ENCODE measurements at places on chromosomes 11 and 22.
A peak's percentile ranks its signal among the peaks of the same experiment; 100 is the strongest.

DNA sequence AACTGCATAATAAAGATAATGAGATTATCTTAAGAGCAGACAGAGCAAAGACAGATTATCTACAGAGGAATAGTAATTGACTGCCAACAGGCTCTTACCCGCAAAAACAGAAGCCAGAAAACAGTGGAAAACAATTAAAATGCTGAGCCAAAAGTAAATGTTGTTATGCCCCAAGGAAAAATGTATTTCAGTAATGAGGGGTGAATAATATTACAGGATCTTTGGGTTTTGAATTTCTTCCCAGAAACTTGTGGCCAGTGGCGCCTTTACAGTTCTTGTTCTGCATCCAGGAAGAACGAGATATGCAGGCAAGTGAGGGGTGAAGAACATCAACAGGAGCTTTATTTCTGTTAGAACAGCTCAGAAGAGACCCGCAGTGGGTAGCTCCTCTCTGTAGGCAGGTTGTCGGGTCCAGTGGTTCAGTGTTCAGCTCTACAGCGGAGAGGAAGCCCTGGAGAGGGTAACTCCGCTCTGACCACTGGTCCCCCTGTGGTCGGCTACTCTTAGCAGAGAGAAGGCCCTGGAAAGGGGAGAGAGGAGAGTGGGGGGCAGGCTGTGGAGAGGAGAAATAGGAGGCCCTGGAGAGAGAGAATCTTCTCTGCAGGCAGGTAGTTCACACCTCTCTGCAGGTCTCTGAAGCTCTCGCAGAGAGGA, 51.8 kb upstream of the SC5D start:
- no peak for DNase-seq

DNA sequence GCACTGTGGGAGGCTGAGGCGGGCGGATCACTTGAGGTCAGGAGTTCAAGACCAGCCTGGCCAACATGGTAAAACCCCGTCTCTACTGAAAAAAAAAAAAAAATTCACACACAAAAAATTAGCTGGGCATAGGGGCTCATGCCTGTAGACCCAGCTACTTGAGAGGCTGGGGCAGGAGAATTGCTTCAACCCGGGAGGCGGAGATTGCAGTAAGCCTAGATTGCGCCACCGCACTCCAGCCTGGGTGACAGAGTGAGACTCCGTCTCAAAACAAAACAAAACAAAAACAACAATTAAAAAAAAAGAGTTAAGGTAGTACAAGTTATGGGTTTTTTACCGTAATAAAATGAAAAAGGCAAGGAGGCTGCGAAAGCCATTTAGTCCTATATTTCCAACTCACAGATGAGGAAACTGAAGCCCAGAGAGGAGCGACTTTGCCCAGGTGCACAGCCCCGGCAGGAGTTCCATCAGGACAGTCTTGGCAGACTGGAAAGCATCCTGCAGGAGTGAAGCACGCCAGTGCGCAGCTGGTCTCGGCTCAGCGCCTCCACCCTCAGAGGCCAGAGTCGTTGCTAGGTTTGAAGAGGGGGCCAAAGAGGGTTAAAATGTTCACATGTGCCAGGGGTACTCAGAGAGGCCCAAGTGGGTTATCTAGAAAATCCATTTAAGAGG, 3.8 kb upstream of the FADS3 start:
- DNase-seq: no peak

DNA sequence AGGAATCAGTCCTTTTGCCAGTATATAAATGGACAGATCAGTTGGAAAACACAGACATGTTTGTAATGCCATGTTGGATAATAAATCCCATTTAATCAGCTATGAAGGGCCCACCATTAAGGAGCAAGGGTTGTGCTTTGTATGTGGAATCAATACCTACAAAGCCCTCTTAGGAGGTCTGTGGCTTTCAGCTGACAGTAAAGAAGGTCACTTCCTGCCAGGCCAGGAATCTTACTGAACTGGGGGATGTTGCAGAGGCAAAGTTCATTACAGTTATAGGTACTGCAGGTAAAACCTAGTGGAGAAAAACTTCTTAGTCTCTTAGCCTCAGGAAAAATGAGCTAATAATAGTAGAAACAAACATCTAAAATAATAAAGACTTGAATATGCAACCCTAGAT, 129.5 kb downstream of the FAM76B start:
- DNase-seq: no peak

DNA sequence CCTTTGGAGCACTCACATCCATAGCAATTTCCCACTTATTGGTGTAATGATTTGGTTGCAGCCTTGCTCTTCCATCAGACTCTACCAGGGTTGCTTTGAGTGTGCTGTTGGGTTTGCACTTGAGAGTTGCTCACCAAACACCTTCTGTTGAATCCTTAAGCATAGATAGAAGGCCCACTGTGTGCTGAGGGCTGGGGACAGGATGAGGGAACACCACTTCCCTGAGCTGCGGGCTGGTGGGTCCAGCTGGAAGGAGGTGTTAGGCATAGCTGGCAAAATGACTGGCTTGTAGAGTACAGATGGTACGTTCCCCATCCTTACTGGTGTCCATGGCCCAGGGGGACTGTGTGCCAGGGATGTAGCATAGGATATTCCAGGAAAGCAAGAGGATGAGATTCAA, 3.9 kb downstream of the PRDM11 start:
- DNase-seq: no peak

- no peak for DNase-seq
These were observed 530 bp downstream of the BBS1 start for GRCh38 chr11:66510990-66511339.

DNA sequence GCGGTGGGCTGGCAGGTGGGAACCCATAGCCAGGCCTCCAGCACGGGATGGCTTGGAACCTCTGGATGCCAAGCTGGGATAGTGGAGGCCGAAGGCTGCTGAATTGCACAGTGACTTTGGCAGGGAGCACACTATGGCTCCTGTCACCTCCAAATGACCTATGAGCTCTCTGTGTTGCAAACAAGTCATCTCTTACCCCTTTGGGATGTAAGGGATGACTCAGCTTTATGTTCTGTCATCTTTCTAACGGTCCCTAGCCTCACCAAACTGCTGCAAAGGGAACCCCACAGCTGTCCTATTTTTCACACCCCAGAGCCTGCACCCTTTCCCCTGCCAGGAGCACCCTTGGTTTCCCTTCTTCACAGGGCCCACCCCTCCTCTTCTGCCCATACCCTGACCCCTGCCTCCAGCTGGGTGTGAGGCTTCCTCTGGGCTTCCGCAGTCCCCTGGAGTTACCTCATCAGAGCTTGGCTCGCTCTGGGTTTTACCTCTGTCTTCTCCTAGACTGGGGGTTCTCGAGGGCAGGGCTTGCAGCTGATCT, 2.7 kb upstream of the SCUBE1 start:
- no peak for DNase-seq

DNA sequence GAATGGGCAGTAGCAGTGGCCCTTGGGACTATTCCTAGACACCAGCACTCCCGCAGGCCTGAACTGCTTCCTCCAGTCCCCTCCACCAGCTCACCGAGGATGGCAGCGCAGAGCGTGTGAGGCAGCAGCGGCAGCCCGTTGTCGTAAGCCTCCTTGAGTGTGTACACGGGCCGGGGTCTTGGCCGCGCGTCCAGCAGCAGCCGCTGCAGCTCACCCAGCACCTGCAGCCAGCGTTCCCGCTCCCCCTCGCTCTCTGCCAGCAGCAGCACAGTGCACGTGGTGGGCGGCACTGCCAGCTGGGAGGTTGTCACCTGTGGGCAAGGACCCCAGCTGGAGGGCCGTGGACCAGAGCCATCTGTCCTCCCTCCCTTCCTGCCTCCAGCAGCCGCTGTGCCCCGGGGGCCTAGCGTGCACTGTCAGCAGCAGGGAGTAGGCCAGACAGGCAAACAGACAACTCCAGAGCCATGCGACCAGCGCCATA, 13.0 kb downstream of the CDC42BPG start:
- DNase-seq: no peak

DNA sequence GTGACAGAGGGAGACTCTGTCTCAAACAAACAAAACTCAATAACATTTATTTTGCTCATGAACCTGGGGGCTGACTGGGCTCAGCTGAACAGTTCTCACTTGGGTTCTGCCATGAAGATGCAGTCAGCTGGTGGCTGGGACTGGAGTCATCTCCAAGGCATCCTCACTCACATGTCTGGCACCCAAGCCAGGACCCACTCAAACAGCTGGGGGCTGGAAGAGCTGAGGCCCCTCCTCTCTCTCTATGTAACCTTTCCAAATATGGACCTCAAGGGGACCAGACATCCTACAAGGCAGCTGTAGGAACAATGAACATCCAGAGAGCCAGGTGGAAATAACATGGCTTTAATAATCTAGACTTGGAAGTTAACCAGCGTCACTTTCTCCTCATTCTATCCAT, 16.8 kb downstream of the HSPA8 start:
- DNase-seq: no peak

DNA sequence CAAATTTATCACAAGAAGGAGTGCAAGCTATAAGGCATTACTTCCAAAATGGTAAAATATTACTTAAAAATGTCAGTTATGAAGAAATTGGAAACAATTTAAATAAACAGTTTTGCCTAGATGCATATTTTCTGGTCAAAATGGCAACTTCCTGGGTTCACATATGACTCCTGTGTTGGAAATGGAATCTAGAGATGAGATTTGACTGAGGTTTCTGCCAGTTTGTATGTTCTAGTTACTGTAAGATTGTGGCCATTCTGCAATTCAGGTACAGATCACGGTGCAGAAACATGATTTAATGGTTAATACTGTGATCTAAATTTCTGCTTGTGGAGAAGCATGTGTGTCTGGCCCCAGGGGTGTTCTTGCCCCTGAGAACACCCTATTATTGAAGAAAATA, 3.4 kb upstream of the OR4C6 start:
- DNase-seq: no peak

- no peak for DNase-seq
These were observed 501 bp downstream of the CD151 start for GRCh38 chr11:833114-833791.

GRCh38 chr11:130583801-130584211, 135.4 kb downstream of the ADAMTS15 start:
- DNase-seq: no peak

DNA sequence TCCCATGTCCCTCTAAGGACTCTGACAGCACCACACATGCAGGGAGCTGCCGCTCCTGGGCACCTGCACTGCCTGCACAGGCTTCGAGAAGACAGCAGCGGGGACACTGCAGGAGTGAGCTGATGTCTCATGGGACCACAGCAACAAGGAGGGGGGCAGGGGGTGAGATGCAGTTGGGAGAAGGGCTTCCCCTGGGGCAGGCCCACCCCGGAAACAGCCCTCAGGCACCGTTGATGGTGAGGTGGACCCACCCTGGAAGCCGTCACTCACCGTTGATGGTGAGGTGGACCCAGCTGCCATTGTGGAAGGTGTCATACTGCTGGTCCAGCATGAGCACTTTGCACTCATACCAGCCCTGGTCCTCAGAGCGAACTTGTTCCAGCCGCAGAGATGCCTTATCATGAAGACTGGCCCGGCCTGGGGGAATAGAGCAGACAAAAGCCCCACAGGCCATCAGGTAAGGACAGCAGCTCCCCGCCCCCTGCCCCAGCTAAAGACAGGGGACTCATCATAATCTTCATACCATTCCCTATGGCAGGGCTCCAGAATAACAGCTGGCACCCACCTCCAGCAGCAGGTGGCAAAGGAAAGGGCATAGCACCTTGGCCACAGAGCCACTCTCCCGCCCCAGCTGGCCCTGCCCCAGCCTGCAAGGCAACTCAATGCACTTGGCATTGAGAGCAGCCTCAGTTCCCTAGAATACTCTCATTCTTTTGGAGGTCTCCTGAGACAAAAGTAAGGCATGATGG, 12.6 kb downstream of the IGSF9B start:
- DNase-seq: no peak

- peak; percentile 88 for DNase-seq
These were observed 10.4 kb upstream of the C1QTNF6 start for GRCh38 chr22:37198258-37199102.

DNA sequence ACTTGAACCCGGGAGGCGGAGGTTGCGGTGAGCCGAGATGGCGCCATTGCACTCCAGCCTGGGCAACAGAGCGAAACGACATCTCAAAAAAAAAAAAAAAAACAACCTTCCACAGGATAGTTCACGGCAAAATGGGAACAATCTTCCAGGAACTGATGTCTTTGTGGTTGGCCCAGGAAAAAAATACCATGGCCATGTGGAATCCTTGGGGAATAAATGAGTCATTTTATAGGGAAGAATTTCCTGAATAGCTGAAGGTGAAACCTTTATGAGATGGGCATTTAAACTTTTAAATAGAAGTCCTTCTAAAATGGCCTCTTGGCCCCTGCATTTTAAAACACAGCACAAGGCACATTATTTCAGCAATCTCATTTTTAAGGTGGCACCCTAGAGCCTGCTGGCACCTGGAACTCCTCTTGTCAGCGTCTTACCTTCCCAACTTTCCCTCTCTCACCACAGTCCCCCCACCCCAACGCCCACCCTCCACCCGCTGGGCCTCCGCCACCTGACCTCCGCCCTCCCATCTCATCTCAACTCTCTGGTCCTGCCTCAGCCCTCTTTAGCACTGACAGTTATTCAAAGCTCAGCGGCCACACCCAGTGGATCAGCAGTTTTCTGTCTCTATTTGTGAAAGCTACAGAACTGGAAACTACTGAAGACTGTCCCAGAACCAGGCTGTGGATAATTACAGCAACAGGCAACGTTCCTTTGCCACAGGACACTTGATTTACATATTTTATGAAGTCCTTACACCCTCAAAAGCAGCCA, 43.1 kb downstream of the SCGB1A1 start:
- no peak for DNase-seq

DNA sequence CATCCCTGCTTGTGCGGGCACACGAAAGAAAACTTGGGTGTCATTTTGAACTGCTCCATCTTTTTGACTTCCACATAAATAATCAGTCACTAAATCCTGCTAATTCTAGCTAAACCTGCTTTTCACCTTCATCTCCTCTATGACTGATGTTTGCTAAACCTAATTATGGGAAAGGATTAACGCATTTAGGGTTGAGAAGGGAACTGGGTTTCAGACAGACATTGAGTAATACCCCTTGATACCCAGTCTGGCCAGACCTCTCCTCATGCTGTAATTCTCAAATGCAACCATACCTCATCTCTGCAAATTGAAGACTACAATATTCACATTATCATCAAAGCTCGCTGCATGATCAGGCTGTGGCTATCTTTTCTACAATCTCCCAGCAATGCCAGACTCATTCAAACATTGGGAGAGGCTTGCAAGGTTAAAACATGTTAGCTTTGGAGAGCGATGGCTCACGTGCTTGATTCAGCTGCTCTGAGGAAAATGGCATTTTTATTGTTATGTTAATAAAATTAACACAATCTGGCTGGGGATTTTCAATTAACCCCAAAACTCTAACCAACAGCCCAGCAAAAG, 2.4 kb downstream of the HPS4 start:
- DNase-seq: no peak

GRCh38 chr11:36693139-36693843, 95.3 kb upstream of the RAG2 start:
- no peak for DNase-seq

GRCh38 chr22:29580200-29580810, 608 bp downstream of the NIPSNAP1 start:
- DNase-seq: no peak
